ENCODE measurements at places on chromosomes 1 and 21.

DNA sequence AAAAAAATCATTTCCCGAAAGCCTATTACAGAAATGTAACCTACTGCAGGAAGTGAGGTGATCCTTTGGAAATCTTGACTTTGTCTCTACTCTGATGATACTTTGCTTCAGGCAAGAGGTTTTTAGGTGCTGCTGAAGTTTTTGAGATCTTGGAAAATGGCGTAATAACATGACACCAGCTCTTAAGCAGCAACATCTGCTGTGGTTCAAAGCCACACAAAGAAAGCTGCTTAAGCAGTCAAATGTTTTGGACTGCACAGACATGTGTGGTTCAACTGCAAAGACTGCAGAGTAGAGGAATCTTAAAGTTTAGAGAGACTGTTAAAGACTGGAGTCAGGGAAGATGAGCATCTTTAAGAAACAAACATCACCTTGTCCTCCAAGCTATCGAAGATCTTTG lies 139.0 kb downstream of the RASAL2 start:
- no peak for DNase-seq

DNA sequence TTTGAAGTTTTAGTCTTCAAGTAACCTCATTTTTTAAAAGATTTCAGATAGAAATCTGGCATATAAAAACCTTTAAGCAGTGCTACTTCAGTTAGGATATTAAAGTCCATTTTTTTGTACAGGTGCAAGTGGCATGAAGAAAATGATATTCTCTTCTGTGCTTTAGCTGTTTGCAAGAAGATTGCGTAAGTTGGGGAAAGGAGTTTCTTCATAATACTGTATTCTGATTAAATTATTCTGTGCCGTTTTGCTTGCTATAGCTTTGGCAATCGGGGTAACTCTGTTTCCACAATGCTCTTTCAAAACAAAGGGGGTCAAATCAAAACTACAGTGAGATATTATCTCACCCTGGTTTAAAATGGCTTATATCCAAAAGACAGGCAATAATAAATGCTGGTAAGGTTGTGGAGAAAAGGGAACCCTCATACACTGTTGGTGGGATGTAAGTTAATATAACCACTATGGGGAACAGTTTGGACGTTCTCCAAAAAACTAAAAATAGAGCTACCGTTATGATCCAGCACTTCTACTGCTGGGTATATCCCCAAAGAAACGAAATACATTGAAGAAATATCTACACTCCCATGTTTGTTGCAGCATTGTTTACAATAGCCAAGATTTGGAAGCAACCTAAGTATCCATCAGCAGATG lies 27.1 kb downstream of the MAEL start:
- no peak for DNase-seq

DNA sequence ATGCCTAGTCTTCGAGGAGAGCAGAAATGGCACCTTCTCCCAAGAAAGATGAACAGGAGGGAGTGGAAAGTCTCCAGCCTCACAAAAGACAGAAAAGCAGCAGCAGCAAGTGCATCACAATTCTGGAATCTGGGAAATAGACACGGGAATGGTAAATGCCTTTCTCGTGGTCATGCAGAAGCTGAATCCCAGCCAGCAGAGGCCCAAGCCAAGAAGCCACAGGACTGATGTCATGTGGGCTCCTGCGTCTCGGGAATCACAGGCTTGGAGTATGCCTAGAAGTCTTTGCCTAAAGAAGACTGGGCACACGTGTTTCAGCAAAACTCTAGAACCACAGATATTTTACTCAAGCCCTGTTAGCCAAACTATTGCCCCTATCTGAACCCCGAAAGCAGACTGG lies 260.3 kb upstream of the PLD5 start:
- DNase-seq, result no peak

DNA sequence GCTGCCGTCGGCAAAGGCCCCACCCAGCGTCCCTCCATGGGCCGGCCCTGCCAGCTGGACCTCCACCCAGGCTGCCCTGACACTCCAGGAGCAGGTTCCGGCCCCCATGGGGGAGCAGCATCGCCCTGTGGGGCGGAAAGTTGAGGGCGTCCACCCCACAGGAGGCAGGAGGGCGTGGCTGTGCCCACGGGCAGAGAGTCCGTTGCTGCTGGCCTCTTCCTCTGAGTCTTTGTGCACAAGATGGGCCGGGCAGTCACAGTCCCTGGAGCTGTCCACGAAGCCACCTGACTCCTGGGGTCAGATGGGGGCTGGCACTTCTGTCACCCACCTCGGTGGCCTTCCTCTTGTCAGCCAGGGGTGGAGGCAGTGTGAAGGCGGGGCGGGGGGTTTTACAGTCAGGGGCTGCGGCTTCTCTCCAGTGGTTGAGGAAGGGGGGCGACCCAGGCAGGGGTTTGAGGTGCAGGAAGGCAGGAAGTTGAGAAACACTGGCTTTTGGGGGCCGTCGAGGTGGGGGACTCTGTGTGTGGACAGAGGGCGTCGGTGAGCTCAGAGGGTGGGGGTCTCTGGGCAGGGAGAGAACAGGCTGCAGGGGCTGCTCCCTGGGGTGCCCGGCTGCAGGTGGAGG lies 67.2 kb upstream of the TTC34 start:
- no peak for DNase-seq

- no peak for DNase-seq
Measured at GRCh38 chr1:233607252-233608119, 6.4 kb upstream of the KCNK1 start.

- no peak for DNase-seq
Measured at GRCh38 chr21:41453198-41453597, 27.2 kb downstream of the MX1 start.

DNA sequence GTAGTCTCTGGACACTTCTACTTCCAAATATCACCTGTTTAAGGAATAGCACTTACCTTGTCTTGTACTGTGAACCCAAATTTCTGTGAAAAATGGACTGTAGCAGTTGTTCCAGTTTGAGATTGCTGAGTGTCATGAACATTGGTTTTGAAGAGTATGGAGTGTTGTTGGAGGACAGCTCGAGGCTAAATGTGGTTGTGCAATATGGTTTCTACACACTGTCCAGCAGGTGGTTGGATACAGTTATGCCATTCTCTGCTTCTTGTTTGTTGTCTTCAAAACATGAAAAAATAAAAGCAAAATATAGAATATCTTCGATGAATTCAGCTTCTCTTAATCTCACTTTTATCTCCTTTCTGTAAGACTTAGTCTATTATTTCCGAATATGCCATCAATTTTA lies 67.1 kb downstream of the DDR2 start:
- no peak for DNase-seq

DNA sequence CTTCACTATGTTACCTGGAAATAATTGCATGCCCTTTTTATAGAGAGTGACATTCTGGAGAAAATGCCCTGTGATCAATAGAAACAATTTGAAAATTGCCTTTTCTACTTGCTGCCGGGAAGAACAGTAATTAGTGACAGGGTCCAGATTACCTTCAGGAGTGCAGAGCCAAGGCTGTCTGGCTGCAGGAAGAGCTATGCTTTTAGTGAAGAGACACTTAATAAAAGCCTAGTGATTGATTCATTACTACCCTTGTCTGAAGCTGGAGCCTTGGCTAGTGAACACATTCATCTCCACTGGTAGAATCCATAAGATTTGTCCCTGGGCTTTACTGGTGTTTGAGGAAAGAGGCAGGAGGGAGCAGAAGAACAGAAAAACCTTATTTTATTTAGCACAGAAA lies 12.9 kb upstream of the DNASE2B start:
- no peak for DNase-seq

DNA sequence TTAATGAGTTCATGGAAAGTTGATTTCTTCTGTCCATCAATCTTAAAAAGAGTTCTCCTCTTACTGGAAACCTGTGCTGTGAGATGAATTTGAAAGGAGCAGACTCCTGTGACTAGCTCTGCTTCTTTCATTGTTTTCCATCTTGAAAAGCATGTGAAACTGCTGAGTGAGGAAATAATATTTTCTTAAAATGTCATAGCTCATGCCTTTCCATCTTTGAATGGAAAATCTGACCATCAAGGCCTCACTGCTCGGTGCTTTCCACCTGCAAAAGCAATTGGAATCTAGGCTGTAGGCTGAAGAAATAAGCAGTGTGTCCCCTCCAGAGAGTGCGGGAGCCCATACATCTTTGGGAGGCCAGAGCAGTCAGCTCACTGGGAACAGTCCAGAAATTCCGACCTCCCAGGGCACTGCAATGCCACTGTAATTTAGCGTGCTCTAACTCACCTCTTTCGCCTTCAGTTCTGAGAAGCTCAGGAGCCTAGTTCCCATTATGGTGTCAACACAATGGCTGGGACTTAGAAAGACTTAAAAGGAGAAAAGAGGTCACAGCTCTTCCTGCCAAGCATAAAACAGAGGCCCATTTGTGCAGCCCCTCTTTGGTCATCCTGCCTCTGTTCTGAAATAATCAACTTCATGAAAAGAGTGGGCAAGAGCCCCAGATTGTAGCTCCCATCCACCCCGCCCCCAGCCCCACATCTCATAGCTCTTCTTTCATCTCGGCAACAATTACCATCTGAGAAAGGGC lies 50.4 kb upstream of the F3 start:
- DNase-seq, result peak; percentile 82

DNA sequence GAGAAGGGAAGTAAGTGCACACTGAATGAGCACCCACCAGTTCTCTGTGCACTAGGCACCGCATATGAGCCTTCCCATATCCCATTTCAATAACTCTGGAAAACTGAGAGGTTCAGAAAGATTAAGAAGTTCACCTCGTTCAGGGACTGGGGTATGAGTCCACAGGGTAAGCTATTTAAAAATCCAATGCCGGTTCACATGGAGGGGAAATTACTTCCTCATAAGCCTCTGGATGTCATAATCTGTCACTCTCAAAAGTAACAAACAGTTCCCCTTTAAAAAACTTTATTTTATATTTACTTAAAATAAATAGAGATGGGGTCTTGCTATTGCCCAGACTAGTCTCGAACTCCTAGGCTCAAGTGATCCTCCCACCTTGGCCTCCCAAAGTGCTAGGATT lies 1.9 kb downstream of the OR2B11 start:
- DNase-seq, result no peak

- DNase-seq, result no peak
Measured at GRCh38 chr1:218479436-218480115, 134.4 kb downstream of the TGFB2 start.

- no peak for DNase-seq
Measured at GRCh38 chr1:24795236-24795635, 50.0 kb downstream of the CLIC4 start.

DNA sequence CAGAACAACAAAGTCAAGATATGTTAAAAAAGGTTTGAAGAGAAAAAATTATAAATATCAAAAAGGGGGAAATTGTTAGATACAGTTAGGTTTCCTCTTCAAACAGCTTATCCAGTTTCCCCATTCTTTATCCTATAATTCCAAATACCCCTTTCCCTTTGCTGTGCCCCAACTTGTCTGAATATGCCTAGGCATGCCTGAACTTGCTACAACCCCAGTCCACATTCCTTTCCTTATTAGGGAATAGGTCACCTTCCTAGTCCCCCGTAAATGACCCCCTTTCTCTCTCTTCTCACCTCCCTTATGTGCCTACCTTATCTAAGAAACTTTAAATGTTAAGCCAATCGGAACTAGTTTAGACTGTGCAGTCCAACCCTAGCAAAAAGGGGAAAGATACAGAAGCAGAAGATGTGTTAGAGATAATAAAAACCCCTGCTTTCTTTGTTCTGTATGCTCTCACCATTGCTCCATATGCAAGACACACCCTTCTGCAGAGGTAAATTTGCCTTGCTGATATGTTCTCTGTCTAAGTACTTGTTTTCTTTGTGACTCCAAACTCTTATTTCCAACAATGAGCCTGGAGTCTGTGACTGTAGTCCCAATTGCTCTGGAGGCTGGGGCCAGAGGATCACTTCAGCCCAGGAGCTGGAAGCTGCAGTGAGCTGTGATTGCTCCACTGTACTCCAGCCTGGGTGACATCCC lies 810.1 kb downstream of the PLA2G4A start:
- DNase-seq, result no peak

GRCh38 chr1:183776731-183777130 lies 28.2 kb upstream of the RGL1 start:
- no peak for DNase-seq

DNA sequence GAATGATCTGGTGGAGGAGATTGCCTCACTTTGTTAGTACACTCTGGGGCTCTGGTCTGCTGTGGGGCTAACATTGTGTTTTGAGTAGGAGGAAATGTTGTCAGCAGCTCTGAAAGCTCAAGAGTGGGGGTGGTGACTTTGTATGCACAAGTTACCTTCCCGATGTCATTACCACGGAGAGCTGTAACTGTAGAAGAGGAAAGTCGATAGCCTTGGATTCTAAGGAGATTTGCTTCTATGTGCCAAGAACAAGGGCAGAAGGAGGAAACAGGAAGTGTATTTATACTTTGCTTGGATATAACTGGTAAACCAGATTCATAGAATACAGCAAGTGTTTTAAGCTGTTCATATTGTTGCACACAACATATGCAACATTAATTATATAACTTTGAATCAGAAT lies 196.1 kb downstream of the AMY1C start:
- DNase-seq, result no peak
